ENCODE measurements at places on chromosomes 4 and X.

DNA sequence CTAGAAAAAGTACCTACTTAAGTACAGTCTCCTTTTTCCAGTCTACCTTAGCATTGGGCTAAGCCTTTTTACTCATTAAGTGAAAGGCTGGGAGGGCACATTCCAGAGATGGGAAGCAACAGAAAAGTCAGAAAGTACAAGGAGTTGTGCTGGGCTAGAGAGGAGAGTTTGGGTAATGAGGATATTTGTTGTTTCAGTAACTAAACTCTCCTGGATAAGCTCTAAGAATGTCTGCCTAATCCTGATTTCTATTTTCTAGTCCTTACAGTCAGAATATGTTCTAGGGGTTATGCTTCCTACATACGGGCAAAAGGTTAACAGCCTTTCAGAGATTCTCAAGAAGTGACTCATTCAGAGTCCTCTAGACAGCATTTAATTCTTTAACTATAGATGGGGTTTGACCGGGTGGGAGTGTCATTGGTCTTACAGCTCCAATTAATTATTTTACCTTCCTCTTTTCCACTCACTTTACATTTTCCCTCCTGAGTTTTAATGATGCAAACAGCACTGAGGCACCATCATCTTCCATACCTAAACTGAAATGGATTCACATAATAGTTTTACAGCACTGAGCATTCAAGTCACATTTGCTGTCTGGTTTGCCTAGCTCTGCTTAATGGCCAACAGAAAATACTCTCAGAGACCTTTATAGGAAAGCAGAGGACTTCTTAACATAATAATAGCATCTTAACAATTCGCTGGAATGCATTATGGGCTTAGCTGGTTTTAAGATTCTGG, 42.9 kb downstream of the USP26 start:
- no peak for DNase-seq

GRCh38 chr4:186726426-186727168, 2.9 kb upstream of the FAT1 start:
- peak; percentile 31 for DNase-seq

- DNase-seq: no peak
These were observed 2025.2 kb downstream of the PCDH7 start for GRCh38 chr4:32745351-32745750.

- no peak for DNase-seq
These were observed 467.5 kb upstream of the CT83 start for GRCh38 chrX:116930311-116930710.

- DNase-seq: no peak
These were observed 9.8 kb downstream of the TSPAN5 start for GRCh38 chr4:98648602-98649001.

All from T1000 (cell line).